ENCODE measurements at places on chromosomes 4 and X. TPM values are rescaled to one million over a fixed set of nuclear protein-coding genes. Genes with fewer than 3 reads are reported as not detected.
A peak's percentile ranks its signal among the peaks of the same experiment; 100 is the strongest.

- H3K36me3 ChIP-seq: peaks cover 17% of the 10 kb centered on the region
- no peaks in the 10 kb centered on the region for H3K27me3 ChIP-seq
- no peak for DNase-seq
- no peak overlapping the region for H3K27ac ChIP-seq
- H3K4me3 ChIP-seq: no peak overlapping the region
Measured at GRCh38 chrX:55143621-55144020, 54.8 kb downstream of the PAGE2 start.

GRCh38 chr4:171779301-171779700, 33.9 kb upstream of the GALNTL6 start:
- H3K4me3 ChIP-seq: no peak overlapping the region
- no peaks in the 10 kb centered on the region for H3K4me1 ChIP-seq
- H3K27me3 ChIP-seq: no peaks in the 10 kb centered on the region
- no peak overlapping the region for H3K27ac ChIP-seq
- H3K36me3 ChIP-seq: no peaks in the 10 kb centered on the region
- no peak for DNase-seq

- DNase-seq: peak; percentile 15
- H3K27ac ChIP-seq: no peak overlapping the region
- H3K4me1 ChIP-seq: no peaks in the 10 kb centered on the region
Measured at GRCh38 chr4:136219592-136220125, 1312.6 kb downstream of the PCDH18 start.

- H3K27ac ChIP-seq: no peak overlapping the region
- H3K36me3 ChIP-seq: no peaks in the 10 kb centered on the region
- H3K27me3 ChIP-seq: no peaks in the 10 kb centered on the region
Measured at GRCh38 chr4:108109997-108110416, 58.7 kb downstream of the LEF1 start.

DNA sequence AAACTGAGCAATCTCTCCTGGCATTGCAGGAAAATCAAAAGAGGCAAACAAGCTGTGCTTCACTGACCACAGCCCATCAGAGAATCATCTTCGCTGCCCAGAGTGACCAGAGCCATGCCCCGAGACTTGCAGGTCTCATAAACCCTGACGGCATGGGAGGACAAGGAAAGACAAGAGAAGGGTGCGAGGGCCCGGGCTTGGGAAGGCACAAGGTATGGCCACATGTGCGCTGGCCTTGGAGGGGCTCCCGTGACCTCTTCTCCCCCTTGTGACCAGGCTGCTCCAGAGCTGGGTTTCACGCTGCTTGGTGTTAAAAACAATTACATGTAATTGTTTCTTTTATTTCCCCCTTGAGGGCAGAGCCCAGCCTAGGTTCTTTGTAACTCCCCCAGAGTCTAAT, 20.8 kb downstream of the DCTD start:
- H3K4me3 ChIP-seq: no peak overlapping the region
- no peak for DNase-seq
- no peaks in the 10 kb centered on the region for H3K27me3 ChIP-seq
- no peaks in the 10 kb centered on the region for H3K4me1 ChIP-seq
- H3K36me3 ChIP-seq: peaks cover 90% of the 10 kb centered on the region

The TLL1 gene
- total RNA-seq: 1.2 TPM

The C4orf50 gene
- 0.05 TPM for total RNA-seq

GRCh38 chr4:141711211-141711610, 74.8 kb downstream of the IL15 start:
- no peak overlapping the region for H3K27ac ChIP-seq
- H3K36me3 ChIP-seq: no peaks in the 10 kb centered on the region
- DNase-seq: no peak
- no peaks in the 10 kb centered on the region for H3K4me1 ChIP-seq
- H3K27me3 ChIP-seq: no peaks in the 10 kb centered on the region
- no peak overlapping the region for H3K4me3 ChIP-seq

- H3K4me1 ChIP-seq: no peaks in the 10 kb centered on the region
- no peaks in the 10 kb centered on the region for H3K36me3 ChIP-seq
- H3K27me3 ChIP-seq: no peaks in the 10 kb centered on the region
Measured at GRCh38 chrX:138240266-138240665, 471.3 kb downstream of the FGF13 start.

DNA sequence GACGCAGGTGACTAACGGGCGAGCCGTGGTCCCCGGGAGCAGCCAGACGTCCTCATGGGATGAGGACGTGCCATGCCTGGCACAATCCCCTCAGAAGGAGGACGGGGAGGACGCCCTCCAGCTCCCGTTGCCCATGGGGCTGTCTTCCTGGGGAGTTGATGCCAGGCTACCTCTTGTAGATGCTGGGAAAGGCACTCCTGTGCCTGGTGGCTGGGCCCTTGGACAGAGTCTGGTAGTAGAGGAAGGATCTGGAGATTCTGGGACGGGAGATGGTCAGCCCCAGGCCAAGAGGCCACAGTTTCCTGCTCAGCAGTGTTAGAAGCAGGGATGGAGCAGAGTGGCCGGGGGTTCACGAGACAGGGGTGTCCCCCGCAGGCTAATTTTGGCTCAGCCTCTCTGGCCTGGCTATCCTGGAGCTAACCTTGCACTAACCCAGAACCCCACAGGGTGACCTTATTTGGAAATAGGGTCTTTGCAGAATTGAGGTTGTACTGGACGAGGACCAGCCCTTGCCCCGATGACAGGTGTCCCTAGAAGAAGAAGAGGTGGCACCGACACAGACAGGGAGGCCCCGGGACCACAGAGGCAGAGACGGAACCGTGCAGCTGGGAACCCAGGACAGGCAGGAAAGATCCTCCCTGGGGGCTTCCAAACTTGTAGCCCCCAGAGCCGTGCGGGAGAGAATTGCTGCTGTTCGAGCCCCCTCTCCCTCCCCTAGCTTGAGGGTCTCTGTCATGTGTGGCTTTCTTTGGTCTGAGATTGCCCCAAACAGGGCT, 50.1 kb upstream of the ADRA2C start:
- H3K4me3 ChIP-seq: no peak overlapping the region
- H3K36me3 ChIP-seq: no peaks in the 10 kb centered on the region
- no peaks in the 10 kb centered on the region for H3K27me3 ChIP-seq

DNA sequence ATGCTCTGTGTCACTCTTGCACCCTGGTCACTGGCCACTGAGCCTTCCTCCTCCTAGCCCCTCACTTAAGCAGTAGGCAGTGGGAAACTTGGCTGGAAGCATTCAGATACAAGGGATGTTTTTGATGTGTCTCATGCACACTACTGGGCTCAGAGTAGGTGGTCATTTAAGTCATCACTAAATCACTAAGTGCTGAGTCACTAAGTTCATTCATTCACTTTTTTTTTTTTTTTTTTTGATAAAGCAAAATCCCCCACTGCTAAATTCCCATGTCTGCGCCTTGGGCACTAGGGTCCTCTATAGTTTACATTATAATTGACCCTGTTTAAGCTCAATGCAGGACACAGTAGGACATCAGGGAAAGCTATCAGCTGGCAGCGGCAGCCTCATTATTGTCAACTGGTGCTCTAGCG, 182.4 kb upstream of the MBNL3 start:
- H3K4me1 ChIP-seq: no peaks in the 10 kb centered on the region
- no peak for DNase-seq
- H3K27ac ChIP-seq: no peak overlapping the region
- H3K36me3 ChIP-seq: no peaks in the 10 kb centered on the region

- H3K4me1 ChIP-seq: peaks cover 7% of the 10 kb centered on the region
- no peak overlapping the region for H3K4me3 ChIP-seq
- H3K27ac ChIP-seq: no peak overlapping the region
- H3K36me3 ChIP-seq: no peaks in the 10 kb centered on the region
Measured at GRCh38 chr4:85420831-85421230, 54.1 kb upstream of the ARHGAP24 start.

- H3K27ac ChIP-seq: peak overlapping the region; percentile 53
- H3K27me3 ChIP-seq: no peaks in the 10 kb centered on the region
- no peak for DNase-seq
- no peak overlapping the region for H3K4me3 ChIP-seq
- H3K36me3 ChIP-seq: no peaks in the 10 kb centered on the region
Measured at GRCh38 chr4:173185847-173186510, 17.4 kb downstream of the GALNT7 start.

DNA sequence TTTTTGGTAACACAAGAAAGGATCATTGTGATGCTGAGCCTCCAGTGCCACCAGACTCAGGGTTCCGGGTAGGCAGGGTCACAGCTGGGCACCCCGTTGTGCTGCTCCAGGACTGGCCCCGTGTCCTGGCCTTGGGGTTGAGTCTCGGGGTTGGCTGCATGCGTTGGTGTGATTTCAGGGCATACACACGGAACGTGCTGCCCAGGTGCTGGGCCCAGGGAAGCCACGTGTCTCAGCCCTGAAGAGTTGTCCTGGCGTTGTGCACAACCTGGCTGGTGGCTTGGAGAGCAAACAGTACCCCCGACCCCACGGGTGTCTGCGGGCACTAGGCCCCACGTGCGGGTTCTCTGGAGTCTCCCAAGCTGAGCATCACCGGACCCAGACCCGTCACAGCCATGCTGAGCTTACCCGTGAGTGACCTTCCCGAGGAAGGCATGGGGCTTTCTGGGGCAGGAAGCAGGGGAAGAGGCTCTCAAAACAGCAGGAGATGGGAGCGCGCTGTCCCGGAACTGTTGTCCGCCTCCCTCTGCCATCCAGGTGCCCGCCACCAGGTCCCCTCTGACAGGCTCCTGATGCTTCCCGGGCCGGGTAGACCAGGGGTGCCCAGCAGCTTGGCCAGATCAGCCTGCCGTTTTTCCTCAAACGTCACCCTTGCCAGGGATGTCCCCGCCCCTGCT, 66.1 kb upstream of the ENPP6 start:
- H3K4me1 ChIP-seq: no peaks in the 10 kb centered on the region
- DNase-seq: no peak
- H3K27ac ChIP-seq: no peak overlapping the region
- H3K36me3 ChIP-seq: no peaks in the 10 kb centered on the region

GRCh38 chr4:96756584-96756983, 916.7 kb downstream of the PDHA2 start:
- no peak overlapping the region for H3K4me3 ChIP-seq
- H3K27me3 ChIP-seq: no peaks in the 10 kb centered on the region
- no peaks in the 10 kb centered on the region for H3K36me3 ChIP-seq
- H3K4me1 ChIP-seq: no peaks in the 10 kb centered on the region
- H3K27ac ChIP-seq: no peak overlapping the region

The FAM90A26 gene
- total RNA-seq: not detected

- no peaks in the 10 kb centered on the region for H3K27me3 ChIP-seq
- H3K36me3 ChIP-seq: no peaks in the 10 kb centered on the region
- DNase-seq: no peak
- H3K4me1 ChIP-seq: no peaks in the 10 kb centered on the region
- no peak overlapping the region for H3K4me3 ChIP-seq
- no peak overlapping the region for H3K27ac ChIP-seq
Measured at GRCh38 chr4:42761804-42762203, 104.9 kb upstream of the ATP8A1 start.

The BCORL1 gene
- 10.6 TPM for total RNA-seq

The FAAH2 gene
- total RNA-seq: 1.4 TPM

DNA sequence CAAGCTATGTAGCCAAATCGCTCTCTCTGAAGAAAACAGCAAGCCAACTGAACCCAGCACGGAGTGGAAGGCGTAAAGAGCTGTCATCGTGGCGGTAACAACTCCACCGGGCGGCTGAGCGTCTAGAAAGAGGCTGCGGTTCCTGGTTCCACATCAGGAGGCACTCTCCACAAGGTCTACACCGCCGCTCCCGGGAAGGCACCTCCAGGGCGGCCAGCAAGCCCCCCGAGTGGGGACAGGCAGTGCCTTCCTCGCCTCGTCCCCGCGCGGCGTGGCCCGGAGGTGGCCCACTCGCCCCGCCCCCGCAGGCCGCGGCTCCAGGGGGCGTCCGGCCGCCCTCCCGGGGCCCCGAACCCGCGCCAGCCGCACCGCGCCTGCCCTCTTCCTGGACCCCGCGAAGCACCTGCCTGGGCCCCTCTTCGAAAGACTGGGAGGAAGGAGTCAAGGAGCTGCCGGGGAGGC, 755 bp downstream of the KLHL8 start:
- H3K27ac ChIP-seq: peak overlapping the region; percentile 92
- H3K4me1 ChIP-seq: peaks cover 13% of the 10 kb centered on the region
- no peaks in the 10 kb centered on the region for H3K27me3 ChIP-seq
- no peaks in the 10 kb centered on the region for H3K36me3 ChIP-seq
- DNase-seq: peak; percentile 78
- peak overlapping the region; percentile 75 for H3K4me3 ChIP-seq

The GABRB1 gene
- 9.4 TPM for total RNA-seq

GRCh38 chr4:91267543-91267942, 1036.2 kb upstream of the GRID2 start:
- H3K36me3 ChIP-seq: no peaks in the 10 kb centered on the region
- H3K27ac ChIP-seq: no peak overlapping the region
- no peak for DNase-seq
- no peaks in the 10 kb centered on the region for H3K27me3 ChIP-seq
- no peak overlapping the region for H3K4me3 ChIP-seq

GRCh38 chrX:7266288-7266687, 118.3 kb upstream of the PUDP start:
- no peaks in the 10 kb centered on the region for H3K36me3 ChIP-seq
- H3K27ac ChIP-seq: no peak overlapping the region
- H3K4me1 ChIP-seq: no peaks in the 10 kb centered on the region
- H3K4me3 ChIP-seq: no peak overlapping the region
- no peak for DNase-seq
- no peaks in the 10 kb centered on the region for H3K27me3 ChIP-seq

The GPRASP3 gene
- 3.8 TPM for total RNA-seq

GRCh38 chr4:83231620-83232076, 53.0 kb downstream of the COQ2 start:
- H3K27ac ChIP-seq: no peak overlapping the region
- H3K4me1 ChIP-seq: no peaks in the 10 kb centered on the region
- no peak for DNase-seq
- H3K36me3 ChIP-seq: no peaks in the 10 kb centered on the region

The HSPA4L gene
- 12.4 TPM for total RNA-seq

GRCh38 chr4:47774079-47774478, 63.8 kb downstream of the CORIN start:
- H3K27me3 ChIP-seq: no peaks in the 10 kb centered on the region
- no peaks in the 10 kb centered on the region for H3K36me3 ChIP-seq
- DNase-seq: no peak
- H3K27ac ChIP-seq: no peak overlapping the region

- H3K27me3 ChIP-seq: no peaks in the 10 kb centered on the region
- no peak overlapping the region for H3K4me3 ChIP-seq
- H3K4me1 ChIP-seq: no peaks in the 10 kb centered on the region
- DNase-seq: no peak
Measured at GRCh38 chr4:159455675-159456237, 352.9 kb downstream of the RAPGEF2 start.

DNA sequence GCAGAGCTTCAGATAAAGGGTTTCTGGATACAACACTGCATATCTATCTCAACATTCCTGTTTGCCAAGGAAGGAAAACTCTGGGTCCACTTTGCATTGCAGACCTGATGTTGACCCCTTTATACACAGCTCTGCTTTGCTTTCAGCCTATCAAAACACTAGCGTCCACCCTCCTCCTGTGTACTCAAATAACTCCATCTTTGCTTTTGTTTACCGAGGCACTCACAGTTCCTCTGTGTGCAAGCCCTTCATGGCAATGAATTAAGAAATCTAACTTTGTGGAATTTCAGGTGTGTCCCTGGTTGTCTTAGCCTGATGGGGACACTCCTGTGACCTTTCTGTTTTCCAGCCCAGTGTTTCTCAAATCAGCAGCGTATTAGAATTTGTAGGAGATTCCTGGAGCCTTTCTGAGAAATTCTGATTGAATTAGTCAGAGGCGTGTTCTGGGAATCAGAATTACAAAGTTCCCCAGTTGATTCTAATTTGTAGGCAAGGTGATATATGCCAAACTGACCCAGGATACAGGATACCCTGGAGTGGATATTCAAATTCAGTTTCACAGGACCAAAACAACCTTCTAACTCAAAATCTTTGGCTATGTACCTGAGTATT, 68.6 kb downstream of the DTHD1 start:
- H3K4me3 ChIP-seq: no peak overlapping the region
- H3K27ac ChIP-seq: no peak overlapping the region
- H3K4me1 ChIP-seq: no peaks in the 10 kb centered on the region
- no peaks in the 10 kb centered on the region for H3K36me3 ChIP-seq

Data from heart left ventricle (tissue), 16 donors.